ENCODE measurements at places on chromosomes 13 and 19.

DNA sequence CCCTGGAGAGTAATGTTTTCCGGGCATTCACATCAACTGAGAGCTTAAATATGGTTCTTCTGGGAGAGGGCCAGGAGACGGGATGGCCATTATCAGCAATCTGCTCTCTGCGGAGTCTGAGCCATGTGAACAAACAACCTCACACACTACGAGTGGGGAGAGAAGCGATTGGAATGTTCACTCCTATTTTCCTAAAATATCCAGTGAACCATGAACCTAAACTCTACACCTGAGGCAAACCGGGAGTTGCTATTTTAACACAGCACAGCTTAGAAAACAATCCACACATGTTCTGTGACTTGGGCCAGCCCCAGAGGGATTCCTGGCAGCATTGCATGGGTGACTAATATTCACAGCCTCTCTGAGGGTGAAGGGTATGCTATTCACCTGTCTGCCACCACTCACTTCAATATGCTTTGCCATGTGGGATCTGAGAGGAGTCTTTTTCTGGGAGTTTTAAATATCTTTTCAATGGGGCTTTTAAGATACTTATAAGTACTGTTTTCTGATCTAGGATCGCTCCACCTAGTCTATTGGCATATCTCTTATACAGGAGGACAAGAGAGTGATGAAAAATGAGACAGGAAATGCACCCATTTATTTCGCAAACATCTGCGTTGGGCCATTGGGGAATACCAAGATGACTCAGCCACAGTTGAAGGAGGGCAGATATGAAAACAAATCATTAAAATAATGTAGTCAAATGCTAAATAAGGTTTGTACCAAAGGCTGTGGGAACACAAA, 72.6 kb upstream of the SERP2 start:
- no peak for DNase-seq

GRCh38 chr13:29125934-29126424, 305.8 kb downstream of the MTUS2 start:
- no peak for DNase-seq

GRCh38 chr19:50416034-50416977, 2.4 kb upstream of the SPIB start:
- no peak for DNase-seq

- no peak for DNase-seq
These were observed 24.9 kb upstream of the TPM4 start for GRCh38 chr19:16051254-16052025.

DNA sequence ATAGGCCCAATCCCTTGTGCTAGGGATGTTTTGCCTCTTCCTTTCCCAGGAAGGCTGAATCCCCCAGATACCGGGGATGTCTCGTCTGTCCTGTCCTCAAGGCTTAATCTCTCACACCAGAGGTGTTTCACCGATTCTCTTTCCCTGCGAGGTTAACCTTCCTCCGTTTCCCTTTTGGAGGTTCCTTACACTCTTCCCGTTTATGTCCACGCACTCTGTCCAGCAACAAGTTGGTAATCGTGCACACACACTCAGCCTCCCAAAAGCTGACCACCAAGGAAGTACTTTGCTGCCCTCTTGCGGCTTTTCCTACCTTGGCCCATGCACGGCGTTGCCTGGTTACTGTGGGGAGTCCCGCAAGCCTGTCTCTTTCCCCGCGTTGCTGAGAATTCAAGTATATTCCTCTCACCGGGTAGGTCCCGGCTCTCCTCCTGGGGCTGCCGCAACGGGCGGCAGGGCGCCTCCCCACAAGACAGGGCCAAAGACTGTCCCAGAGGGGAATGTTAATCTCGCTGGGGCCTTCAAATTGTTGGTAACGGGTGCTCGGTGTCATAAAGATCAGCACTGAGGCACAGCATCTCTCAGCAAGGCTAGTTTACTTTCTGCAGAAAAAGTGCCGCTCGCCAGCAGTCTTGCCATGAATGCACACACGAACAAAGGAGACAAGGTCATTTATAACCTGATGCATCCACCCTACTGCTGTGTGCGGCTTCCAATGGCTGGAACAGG, 36.7 kb upstream of the CD177 start:
- DNase-seq, result no peak

DNA sequence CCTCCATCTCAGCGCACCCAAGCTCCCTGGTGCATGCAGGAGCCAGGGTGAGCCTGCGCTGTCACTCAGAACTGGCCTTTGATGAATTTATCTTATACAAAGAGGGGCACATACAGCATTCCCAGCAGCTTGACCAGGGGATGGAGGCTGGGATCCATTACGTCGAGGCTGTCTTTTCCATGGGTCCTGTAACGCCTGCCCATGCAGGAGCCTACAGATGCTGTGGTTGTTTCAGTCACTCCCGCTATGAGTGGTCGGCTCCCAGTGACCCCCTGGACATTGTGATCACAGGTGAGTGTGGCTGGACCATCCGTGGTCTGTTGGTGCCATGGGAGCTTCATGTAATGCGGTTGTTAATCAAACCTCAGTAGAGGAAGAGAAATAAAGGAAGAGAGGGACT, 33.0 kb downstream of the LAIR2 start:
- no peak for DNase-seq

DNA sequence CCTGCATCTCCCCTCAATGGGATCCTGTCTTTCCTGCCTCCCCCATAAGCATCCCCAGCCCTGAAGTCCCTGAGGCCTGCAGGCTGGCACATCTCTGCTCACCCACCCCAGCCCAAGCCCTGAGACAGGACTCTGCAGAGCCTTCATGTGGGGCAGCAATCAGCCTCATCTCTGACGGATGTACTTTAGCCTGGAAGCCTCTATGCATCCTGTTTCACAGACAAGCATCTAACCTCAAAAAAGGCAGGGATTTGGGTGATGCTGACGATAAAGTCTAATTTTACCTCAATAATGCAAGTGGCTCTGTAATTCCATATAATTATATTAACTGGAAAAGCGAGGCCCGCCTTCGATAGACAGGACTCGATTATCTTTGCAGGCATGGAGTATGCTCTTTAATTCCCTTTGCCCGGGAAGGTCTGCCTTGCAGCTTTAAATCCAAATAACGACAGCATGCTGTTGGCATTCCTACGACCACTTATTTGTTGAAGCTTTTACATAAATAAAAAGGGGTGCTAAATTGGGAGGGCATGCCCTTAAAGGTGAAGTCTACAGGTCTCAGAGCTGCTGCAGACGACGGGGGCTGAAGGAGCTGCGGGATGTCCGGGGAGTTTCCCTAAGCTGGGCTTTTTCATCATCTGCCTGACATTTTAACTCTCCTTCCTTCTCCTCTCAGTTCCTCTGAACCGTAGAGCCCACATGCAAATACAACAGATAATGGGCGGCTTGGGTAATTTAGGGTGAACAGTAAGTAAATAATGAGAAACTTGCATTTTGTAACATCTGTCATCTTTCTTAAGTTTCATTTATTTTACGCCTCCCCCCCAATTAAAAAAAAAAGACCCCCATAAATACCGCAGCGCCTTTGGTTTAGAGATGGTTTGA, 211.5 kb downstream of the URI1 start:
- no peak for DNase-seq

GRCh38 chr19:41801031-41801430, 4.6 kb downstream of the CEACAM3 start:
- no peak for DNase-seq

Data from NCI-H1048 (cell line).